Activated T-cell treated with anti-CD3 and anti-CD28 coated beads, Interleukin-2, amount 50 U/mL, for 72 hours (primary cell): ENCODE measurements at places on chromosomes 6 and 20. TPM values are rescaled to one million over a fixed set of nuclear protein-coding genes. Genes with fewer than 3 reads are reported as not detected.

GRCh38 chr6:168115748-168116437 lies 36.9 kb upstream of the FRMD1 start:
- no peak overlapping the region for H3K27ac ChIP-seq
- no peak overlapping the region for H3K4me3 ChIP-seq
- H3K36me3 ChIP-seq = no peaks in the 10 kb centered on the region
- no peak for DNase-seq
- no peaks in the 10 kb centered on the region for H3K27me3 ChIP-seq

DNA sequence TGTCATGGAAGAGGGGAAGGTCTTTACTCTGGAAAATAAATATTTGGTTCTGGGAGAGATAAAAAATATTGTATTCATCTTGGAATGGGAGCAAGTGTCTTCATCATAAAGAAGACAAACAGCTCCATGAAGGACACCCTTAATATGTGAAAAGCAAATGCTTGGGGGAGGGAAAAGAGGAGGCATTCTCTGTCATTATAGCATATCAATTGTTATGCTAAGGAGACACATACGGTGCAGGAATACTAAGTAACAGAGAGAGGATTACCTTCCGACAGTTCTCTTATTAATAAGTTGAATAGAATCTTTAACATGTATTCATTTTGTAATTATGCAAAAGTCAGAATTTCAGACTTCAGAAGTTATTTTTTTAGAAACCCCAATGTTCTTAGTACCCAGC lies 634.4 kb downstream of the UTRN start:
- H3K4me1 ChIP-seq = peaks cover 5% of the 10 kb centered on the region
- H3K36me3 ChIP-seq = no peaks in the 10 kb centered on the region
- peaks cover 24% of the 10 kb centered on the region for H3K27me3 ChIP-seq
- no peak overlapping the region for H3K4me3 ChIP-seq

DNA sequence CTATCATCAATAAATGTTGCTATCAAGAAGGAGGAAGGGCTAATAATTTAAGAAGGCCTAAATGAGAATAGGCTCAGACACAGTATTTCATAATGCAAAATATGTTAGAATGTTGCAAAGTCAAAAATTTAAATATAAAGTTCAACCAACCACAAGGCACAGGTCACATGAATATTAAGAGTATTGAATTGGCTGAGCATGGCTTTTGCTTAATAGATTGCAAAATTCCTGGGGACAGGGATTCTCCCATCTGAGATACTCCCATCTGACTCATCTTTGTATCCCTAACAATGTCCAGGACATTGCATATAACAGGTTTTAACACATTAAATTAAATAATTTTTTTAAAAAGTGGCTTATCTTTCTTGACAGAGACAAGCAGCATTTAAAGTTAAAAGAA lies 32.9 kb upstream of the UTRN start:
- no peak overlapping the region for H3K27ac ChIP-seq
- peaks cover 22% of the 10 kb centered on the region for H3K4me1 ChIP-seq

- H3K4me1 ChIP-seq = no peaks in the 10 kb centered on the region
- no peak overlapping the region for H3K27ac ChIP-seq
- H3K36me3 ChIP-seq = no peaks in the 10 kb centered on the region
- DNase-seq = no peak
These were observed 321.2 kb upstream of the ADGRB3 start for GRCh38 chr6:68313911-68314310.

- H3K4me1 ChIP-seq = no peaks in the 10 kb centered on the region
- H3K36me3 ChIP-seq = no peaks in the 10 kb centered on the region
- H3K27ac ChIP-seq = no peak overlapping the region
- no peaks in the 10 kb centered on the region for H3K27me3 ChIP-seq
- H3K4me3 ChIP-seq = no peak overlapping the region
These were observed 122.0 kb upstream of the NRSN1 start for GRCh38 chr6:24004062-24004461.

GRCh38 chr20:51095633-51096521 lies 73.0 kb upstream of the KCNG1 start:
- H3K4me3 ChIP-seq = no peak overlapping the region
- H3K4me1 ChIP-seq = peaks cover 14% of the 10 kb centered on the region
- DNase-seq = no peak

DNA sequence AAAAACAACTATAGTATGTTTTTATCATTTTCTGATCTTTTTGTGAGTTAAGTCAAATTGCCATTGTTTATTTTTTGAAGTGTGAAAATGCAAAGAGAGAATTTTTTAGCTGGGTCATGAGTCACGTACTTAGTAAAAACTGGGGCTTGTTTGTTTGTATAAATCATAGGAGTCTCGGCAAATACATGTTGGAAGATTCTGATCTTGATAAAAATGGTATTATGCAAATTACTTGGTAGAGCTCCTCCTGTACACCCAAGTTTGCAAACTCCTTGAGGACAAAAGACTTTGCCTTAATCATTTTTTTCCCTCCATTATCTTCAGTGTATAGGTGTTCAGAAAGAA lies 25.8 kb downstream of the TBPL1 start:
- peak overlapping the region; percentile 12 for H3K27ac ChIP-seq
- peaks cover 1% of the 10 kb centered on the region for H3K36me3 ChIP-seq
- H3K4me3 ChIP-seq = no peak overlapping the region
- no peaks in the 10 kb centered on the region for H3K27me3 ChIP-seq
- no peak for DNase-seq
- peaks cover 16% of the 10 kb centered on the region for H3K4me1 ChIP-seq

GRCh38 chr6:154604119-154604518 lies 93.6 kb upstream of the CNKSR3 start:
- H3K27me3 ChIP-seq = peaks cover 11% of the 10 kb centered on the region
- no peak for DNase-seq
- H3K27ac ChIP-seq = no peak overlapping the region
- no peak overlapping the region for H3K4me3 ChIP-seq

DNA sequence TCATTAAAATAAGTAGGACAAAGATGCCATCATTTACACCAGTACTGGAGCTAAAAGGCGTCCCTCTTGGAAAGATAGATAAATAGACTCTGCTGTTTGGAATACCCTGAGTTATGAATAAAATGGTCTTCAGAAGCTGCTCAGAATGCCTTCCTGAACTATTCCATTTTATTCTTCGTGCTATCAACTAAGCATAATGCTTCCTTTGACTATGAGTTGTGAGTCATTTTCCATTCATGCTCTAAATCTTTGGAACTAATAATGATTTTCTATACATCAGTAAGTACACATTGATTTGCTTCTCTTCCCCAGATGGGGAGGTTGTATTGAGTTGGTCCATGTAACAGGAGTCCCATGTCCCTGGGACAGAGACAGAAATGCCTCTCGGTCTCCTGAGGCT lies 98.3 kb upstream of the PDE7B start:
- DNase-seq = no peak
- no peaks in the 10 kb centered on the region for H3K4me1 ChIP-seq
- H3K27me3 ChIP-seq = peaks cover 5% of the 10 kb centered on the region
- H3K4me3 ChIP-seq = no peak overlapping the region

- no peak for DNase-seq
- no peak overlapping the region for H3K4me3 ChIP-seq
- no peaks in the 10 kb centered on the region for H3K36me3 ChIP-seq
- H3K27ac ChIP-seq = no peak overlapping the region
- H3K4me1 ChIP-seq = no peaks in the 10 kb centered on the region
- H3K27me3 ChIP-seq = no peaks in the 10 kb centered on the region
These were observed 29.6 kb upstream of the FOXC1 start for GRCh38 chr6:1580109-1580508.

DNA sequence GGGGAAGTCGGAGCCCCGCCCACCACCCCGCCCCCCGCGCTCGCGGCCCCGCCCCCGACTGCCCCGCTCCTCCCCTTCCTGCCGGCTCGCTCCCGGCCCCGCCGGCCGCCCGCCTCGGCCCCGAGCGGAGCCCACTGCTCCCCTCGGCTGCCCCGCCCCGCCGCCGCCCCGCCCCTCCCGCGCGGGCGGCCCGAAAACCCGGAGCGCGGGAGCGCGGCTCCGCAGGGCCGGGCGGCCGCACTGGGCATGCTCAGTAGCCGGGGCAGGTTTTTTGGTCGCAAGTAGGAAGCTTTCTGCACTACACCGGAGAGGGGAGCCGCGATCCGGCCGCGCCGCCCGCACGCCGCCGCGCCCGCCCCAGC lies at the start of gene CDYL:
TSS of gene CDYL (plus strand) at position 274 of the 362 bp plus-strand sequence. CDS start 380 bp downstream, outside the sequence.
- H3K4me1 ChIP-seq = peaks cover 54% of the 10 kb centered on the region
- DNase-seq = peak; percentile 95
- peak within 1 kb of the TSS; percentile 97 for H3K4me3 ChIP-seq
- H3K27ac ChIP-seq = peak within 1 kb of the TSS; percentile 85
- H3K27me3 ChIP-seq = peaks cover 13% of the 10 kb centered on the region

NOL7 gene
- total RNA-seq = 54.3 TPM

LTB gene
- total RNA-seq = 43.4 TPM
